Fibroblast of skin of back (primary cell): ENCODE measurements at places on chromosomes 6 and 20.

DNA sequence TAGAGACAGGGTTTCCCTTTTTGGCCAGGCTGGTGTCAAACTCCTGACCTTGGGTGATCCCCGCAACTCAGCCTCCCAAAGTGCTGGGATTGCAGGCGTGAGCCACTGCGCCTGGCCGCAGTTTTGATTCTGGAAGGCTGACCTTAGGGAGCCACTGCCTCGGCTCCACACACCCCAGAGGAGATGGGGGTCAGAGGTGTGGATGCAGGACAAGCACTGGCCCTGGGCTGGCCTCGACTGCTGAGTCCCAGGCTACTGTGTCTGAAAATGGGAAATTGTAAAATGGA lies 1.5 kb downstream of the ZBP1 start:
- no peak for DNase-seq

DNA sequence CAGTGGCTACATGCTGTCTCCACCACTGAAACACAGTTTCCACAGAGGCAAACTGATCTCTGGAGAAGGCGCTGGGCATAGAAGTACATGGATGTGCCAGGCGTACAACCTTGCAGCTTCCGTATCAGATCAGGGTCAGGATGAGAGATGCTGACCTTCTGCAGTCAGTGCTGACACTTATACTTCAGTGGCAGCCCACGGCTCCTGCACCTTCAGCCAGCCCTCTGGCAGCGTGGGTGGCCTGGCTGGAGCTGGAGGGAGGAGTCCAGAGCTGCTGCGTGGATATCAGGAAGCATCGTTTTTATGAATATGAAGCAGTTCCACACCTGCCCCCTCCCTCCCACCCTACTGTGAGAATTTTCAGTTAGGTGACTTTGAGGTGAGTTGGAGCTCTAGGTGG lies 149.3 kb downstream of the CFAP61 start:
- DNase-seq = no peak

- no peak for DNase-seq
Observed at GRCh38 chr20:1210501-1210900, 7.2 kb downstream of the C20orf202 start.

- no peak for DNase-seq
Observed at GRCh38 chr6:18070486-18070885, 52.0 kb downstream of the NHLRC1 start.

- peak; percentile 62 for DNase-seq
Observed at GRCh38 chr20:58870293-58871014, 17.9 kb downstream of the GNAS start.

- no peak for DNase-seq
Observed at GRCh38 chr20:2114127-2114959, 12.7 kb downstream of the STK35 start.

- peak; percentile 42 for DNase-seq
Observed at GRCh38 chr6:19837511-19838441, 606 bp downstream of the ID4 start.

GRCh38 chr6:46042355-46042999 lies 26.8 kb upstream of the CLIC5 start:
- DNase-seq = peak; percentile 34

GRCh38 chr20:62019881-62020492 lies 45.7 kb downstream of the TAF4 start:
- no peak for DNase-seq

DNA sequence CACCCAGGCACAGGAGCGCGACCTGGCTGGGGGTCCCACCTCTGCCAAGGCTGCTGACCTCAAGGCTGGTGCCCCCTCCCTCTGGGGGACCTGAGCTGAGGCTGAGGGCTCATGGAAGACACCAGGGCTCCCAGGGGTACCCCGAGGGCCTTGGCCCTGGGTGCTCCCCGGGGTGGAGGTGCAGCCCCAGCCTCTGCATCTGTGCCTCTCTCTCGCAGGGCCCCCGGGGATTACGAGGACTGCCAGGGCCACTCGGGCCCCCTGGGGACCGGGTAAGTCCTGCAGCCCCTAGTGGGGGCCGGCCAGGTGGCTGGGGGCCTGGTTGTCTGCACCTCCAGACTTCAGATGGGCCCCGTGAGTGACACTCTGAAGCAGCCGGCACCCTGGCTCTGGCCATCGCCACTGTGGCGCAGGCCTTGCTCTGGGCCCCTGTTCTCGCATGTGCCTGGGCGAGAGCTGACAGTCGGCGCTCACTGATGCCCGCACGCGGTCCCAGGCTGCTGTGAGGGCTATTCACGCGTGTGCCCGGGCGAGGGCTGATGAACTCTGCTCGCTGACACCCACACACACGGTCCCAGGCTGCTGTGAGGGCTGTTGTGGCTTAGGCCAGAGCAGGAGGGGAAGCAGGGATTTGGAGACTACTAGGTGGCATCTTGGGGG lies 9.3 kb downstream of the COL9A3 start:
- no peak for DNase-seq

DNA sequence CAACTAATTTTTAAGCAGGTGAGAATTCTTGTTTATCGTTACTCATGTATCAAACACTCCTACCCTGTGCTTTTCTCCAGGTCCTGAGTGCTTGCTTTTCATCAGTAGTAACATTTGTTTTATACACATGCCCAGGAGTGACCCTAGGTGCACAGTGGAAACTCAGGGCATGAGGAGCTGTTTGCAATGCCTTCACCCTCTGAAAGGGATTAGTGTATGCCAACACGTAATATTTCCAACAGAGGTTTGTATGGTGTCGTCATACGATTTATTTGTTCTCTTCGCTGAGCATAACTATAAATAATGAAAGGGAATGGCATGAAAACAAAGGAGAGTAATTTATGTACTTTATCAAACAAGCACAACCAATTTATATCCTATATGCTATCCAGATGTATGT lies 537.4 kb upstream of the MMS22L start:
- no peak for DNase-seq

- peak; percentile 86 for DNase-seq
Observed at GRCh38 chr6:85421972-85422371, 27.9 kb upstream of the NT5E start.
